Activated CD8-positive, alpha-beta T cell treated with anti-CD3 and anti-CD28 coated beads, Interleukin-2, amount 10 ng/mL, durations not matched to agents 7 days and 5 days (primary cell): ENCODE measurements at places on chromosomes 1 and 21. TPM values are rescaled to one million over a fixed set of nuclear protein-coding genes. Genes with fewer than 3 reads are reported as not detected.

GRCh38 chr1:67194209-67194863, 28.1 kb downstream of the IL23R start:
- no peak for DNase-seq

GRCh38 chr1:81432654-81433109, 368.1 kb upstream of the ADGRL2 start:
- no peak for DNase-seq

DNA sequence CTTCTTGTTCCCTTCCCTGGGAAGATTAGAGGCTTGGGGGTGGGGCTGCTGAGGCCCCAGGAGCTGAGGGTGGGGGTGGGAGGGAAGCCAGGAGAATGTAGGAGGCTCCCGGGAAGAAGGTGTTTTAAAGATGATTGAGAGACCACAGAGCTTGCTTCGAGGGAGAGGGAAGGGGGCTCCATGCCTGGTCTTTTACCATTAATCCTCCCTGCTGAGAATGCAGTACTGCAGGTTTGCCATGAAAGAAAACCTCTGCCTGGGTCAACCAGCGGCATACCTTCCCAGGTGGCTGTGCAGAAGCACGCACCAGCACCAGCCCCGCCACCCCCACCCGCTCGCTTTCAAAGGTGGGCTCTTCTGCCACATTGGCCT, 15.4 kb downstream of the ABCA4 start:
- no peak for DNase-seq

The C1orf116 gene
- total RNA-seq: not detected

DNA sequence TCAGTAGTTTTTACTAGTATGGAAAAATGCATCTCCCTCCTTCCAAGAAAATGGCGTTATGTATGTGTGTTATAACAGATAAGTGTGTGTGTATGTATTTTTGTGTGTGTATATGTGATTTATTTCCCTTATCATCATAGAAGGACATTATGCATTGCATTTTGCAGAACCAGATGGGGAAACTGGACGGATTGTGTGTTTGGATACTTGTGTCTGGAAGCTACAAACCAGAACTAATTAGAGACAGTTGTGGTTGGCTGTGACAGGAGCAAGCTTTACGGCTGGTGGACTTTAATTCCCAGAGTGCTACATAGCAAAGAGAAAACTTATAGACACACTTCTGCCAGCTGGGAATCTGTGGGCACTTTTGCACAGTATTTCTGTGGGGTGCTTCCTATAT, 162.5 kb downstream of the RWDD3 start:
- DNase-seq: no peak

DNA sequence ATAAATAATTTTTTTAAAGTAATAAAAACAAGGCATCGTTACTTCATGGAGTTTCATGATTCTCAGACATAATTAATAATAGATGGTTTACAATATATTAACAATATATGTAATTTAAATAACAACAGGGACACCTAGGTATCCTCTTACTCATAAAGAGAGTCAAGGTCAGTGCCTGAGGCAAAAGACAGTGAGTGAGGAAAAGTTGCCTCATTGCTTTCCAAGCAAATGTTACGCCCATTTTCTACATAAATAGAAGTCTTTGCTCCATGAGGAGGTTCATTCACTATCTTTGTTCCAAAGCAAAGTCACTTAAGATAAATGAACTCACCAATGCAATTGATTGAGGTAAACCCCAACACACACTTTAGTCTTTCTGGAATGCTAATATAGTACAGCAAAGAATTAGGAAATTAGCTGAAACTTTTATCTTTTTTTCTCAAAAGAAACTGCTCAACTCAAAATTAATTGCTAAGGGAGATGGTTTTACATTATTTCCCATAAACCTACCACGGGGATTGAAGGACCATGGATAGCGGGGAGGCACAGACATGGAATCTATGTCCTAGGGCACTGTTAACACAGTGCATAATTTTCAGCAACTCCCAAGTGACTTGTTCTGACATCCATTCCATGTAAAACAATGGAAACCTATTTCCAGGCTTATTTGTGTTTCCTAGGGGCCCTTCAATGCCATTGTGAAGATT, 19.6 kb downstream of the BCL9 start:
- no peak for DNase-seq

The LRRC71 gene
- total RNA-seq: not detected

- no peak for DNase-seq
Measured at GRCh38 chr1:171596119-171596518, 25.9 kb upstream of the MYOCOS start.

DNA sequence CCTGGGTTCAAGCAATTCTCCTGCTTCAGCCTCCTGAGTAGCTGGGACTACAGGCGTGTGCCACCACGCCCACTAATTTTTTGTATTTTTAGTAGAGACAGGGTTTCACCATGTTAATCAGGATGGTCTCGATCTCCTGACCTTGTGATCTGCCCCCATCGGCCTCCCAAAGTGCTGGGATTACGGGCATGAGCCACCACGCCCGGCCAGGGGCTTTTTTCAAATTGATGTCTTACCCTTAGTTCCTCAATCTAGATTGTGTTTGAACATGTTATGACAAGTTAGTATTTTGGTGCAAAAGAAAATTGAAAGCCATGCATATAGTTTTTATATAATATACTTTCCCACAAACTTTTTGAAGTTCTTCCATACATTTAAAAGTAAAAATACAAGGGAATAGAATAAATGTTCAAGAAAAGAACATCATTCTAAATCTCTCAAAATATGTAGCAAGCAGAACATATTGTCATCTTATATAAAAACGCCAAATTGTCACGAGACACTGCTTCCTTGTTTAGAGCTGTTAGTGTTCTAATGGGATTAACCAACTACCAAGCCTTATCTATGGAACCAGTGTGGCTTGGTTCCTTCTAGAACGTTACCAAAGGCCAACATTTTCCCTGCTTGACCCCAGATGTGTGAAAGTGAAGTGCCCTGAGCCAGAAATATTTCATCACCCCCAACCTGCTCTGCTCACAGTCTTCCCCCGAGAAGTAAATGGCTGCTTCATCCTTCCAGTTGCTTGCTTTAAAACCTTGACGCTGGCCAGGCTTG, 9.5 kb upstream of the PLEKHM2 start:
- no peak for DNase-seq

The CHODL gene
- total RNA-seq: not detected

- no peak for DNase-seq
Measured at GRCh38 chr1:52186449-52186848, 44.6 kb downstream of the ZFYVE9 start.

The NIT1 gene
- 35.2 TPM for total RNA-seq

- no peak for DNase-seq
Measured at GRCh38 chr1:224670506-224670905, 54.4 kb downstream of the CNIH3 start.

The SEMA6C gene
- total RNA-seq: 2.2 TPM

DNA sequence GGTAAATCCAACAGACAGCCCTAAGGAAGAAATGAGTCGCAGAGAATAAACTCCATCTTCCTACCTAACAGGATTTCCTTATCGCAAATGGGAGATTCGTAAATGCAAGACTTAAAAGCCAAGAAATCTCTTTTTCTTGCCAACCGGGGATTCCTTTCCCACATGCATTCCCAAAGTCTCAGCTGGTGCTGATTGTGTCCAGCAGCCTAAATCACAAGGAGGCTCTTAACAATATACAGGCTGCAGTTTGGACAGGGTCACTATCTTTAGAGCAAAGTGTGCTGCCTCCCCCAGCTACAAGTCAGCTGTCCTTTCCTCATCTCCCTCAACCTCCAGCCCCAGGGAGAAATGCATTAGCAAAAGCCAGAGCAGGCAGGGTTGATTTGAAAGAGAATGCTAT, 189.8 kb upstream of the PLXNA2 start:
- DNase-seq: no peak

GRCh38 chr1:76023669-76024435, 50.7 kb upstream of the ST6GALNAC3 start:
- DNase-seq: peak; percentile 41

- no peak for DNase-seq
Measured at GRCh38 chr1:77038000-77038399, 170.7 kb downstream of the ST6GALNAC5 start.

GRCh38 chr1:163610486-163610885, 288.7 kb downstream of the NUF2 start:
- DNase-seq: no peak

DNA sequence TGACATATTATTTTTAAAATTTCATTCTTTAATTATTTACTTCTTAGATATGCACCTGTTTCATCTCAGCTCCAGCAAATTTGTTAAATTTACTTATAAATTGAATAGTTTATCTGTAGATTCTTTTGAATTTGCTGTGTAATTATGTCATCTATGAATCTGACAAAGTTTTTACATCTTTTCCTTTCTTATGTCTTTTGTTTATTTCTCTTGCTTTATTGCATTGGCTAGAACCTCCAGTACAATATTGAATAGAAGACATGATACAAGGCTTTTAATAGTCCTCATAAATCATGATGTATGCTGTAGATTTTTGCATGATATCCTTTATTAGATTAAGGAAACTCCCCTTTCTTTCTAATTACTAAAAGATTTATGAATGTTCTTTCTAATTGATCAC, 20.8 kb downstream of the CR1 start:
- DNase-seq: no peak

The PIK3R3 gene
- total RNA-seq: 5.4 TPM

- DNase-seq: no peak
Measured at GRCh38 chr21:14405225-14405624, 22.3 kb upstream of the HSPA13 start.

The HSD11B1 gene
- not detected for total RNA-seq

The RHOU gene
- total RNA-seq: 9.5 TPM

DNA sequence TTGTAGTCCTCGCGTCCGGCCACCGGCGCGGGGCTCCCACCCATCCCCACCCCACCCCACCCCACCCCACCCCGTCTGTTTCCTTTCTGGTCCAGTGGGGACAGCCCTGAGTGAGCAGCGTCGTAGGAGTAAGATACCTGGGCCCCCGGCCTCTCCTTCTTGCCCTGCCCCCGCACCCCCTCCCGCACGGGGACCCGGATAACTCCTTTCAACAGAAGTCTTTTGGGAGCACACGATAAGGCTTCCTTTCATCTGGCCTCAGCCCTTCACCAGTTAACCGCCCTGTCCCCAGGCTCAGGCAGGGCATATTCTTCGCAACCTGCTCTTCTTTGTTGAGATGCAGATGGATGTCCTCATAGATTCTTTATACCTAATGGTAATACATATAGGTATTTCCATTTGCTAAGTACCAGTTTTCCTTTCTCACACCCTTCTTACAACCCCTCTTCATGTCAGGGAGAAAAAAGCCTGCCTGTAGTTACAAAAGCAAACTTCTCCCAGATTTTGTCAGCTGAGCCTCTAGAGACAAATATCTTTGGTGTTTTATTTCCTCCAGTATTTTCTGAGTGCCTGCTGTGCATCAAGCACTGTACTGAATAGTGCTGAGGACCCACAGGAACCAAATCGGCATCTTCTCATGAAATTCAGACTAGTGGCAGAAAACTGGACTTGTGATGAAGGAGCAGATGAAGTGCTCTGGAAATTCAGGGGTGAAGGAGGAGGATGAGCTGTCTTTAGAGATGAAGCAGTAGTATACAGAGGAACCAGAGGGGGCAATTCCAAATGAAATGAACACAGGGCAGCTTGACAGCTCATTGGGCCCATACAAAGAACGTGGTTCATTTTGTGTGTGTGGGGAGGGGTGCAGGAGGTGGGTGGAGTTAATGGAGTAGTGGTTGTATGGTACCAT, 33.6 kb downstream of the SLC2A1 start:
- no peak for DNase-seq

The OR2T10 gene
- total RNA-seq: not detected

DNA sequence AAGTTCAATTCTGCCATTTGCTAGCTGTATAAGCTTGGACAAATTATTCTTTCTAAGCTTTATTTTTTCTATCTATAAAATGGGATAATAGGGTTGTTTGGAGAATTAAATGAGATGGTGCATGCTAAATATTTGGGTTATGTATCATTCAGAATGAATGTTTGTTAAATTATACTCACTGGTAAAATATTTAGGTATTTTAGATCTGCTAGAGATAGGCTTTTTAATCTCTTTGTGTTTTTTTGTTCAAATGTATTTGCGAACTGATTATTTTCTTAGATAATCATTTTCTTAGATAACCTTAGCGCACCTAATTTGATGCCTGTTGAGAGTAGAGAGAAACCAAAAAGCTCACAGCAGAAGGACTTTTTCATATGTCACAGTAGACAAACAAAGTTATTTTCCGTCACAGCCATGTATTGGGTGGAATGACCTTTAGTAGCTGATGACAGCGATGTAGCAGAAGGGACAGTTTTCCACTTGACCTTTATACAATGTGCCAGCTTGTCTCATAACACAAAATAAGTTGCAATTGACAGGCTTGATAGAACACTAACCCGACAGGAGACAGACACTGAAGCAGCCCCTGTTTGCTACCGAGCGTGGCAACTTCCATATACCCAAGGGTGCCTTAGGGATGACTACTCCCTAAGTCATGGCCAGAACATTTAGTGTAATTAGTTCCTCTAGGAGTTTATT, 93.0 kb downstream of the DISC1 start:
- DNase-seq: no peak

GRCh38 chr1:111442457-111442856, 6.6 kb downstream of the WDR77 start:
- no peak for DNase-seq

DNA sequence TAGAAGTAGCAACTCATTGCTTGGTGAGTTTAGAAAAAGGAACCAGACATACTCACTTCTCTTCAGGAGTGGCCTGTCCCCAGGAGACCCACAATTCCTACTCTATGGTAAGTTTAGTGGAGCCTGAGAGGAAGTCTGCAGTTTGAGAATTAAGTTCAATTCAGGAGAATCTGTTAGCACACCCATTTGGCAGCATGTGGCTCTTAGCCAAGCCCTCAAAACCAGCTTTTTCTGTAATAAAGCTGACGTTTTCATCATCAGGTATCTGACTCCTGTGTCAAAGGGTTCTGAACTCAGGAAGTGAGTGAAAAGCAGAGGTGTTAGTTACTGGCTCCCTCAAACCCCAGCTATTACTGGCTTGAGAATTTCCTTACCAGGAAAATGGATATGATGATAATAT, 20.4 kb upstream of the RGS16 start:
- DNase-seq: no peak

The OR2L3 gene
- not detected for total RNA-seq

The CASQ1 gene
- total RNA-seq: not detected

- no peak for DNase-seq
Measured at GRCh38 chr1:147892216-147892615, 10.4 kb upstream of the GJA8 start.

The VCAM1 gene
- 0.11 TPM for total RNA-seq

DNA sequence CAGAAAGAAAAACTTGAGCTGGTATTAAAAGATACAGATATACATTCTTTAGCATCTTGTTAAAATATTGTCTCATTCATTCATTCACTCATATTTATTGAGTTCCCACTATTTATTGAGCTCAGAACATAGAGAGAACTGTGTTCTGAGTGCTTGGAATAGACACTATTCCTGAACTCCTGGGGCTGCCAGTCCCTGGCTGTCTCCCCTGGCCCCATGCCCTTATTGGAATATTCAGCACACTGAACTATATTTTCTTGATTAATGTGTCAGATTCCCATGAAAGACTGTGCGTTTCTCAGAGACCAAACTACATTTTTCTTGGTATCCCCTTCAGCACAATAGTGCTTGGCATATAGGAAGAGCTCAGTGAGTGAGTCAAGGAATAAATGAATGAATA, 44.0 kb upstream of the DAB1 start:
- no peak for DNase-seq

The ATXN7L2 gene
- total RNA-seq: 11.6 TPM
